ENCODE measurements at places on chromosomes 2 and 18.

DNA sequence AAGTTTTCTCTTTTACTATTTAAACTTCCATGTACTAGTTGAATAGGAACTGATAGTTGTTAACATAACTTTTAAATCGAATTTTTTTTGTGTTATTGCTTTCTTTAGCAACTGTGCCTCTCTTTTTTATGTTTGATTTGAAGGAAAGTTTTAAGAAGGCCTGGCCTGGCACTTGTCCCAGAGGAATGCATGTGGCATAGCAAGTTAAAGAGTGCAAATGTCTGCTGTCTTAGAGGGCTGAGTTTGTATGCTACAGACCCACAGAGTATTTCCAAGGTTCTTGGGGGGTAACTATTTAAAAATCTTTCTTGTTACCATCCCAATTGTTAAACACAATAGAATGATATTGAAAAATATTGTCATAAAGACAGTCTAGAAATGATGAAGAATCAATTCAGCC lies 47.0 kb downstream of the MTCL1 start:
- no peak for DNase-seq

DNA sequence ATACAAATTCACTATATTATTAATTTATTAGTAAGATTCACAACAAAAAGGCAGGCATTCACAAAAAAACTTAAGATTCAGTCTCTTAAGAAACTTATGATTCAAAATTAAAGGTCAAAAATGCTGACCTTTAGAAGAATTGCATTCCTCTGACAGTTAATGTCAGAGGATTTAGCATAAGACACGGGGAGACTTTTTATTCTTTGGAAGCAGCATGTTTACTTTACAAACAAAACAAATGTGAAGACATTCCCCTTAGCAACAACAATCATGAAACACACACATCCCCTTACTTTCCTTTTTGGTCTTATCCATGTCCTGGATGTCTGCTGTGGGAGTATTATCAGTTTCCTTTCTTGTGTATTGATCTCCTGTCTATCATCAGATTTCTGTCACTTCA lies 117.1 kb downstream of the RAD51AP2 start:
- no peak for DNase-seq

DNA sequence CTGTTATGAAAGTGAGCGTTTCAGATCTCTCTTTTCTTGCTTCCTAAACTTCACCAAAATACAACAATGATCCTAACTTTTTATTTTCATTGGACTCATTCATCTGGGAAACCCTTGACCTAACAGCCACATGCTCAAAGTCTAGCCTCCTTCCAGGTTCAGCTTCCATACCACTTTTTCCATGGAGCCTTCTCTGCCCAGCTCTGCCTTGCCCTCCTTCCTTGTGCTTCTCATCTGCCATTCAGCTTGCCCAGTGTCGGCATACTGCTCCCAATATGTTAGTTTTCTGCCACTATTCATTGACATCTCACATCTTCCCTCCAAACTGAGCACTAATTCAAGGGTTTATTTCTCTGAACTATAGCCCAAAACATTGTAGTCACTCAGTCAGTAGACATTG lies 214.7 kb downstream of the RAD51AP2 start:
- DNase-seq = no peak

- no peak for DNase-seq
Observed at GRCh38 chr2:237876061-237876526, 16.7 kb downstream of the RAMP1 start.

- DNase-seq = no peak
Observed at GRCh38 chr2:96580771-96581170, 44.2 kb downstream of the ARID5A start.

DNA sequence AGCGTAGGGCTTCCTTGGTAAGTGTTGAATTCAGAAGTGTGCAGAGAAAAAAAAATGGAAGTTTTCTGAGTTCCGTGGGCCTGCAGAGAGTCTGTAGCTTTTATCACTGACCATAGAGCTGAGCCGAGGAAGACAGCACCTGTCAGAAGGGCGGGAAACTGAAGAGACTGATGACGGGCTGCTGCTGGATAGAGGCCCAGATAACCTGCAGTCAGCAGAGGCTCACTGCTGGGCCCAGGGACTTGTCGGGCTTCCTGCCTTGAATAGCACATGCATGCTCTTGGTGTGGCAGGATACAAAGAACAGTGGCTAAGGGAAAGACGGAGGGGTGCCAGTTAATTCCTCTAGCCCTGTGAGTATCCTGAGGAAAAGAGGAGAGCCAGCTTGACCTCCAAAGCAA lies 166.4 kb downstream of the MGAT5 start:
- no peak for DNase-seq

DNA sequence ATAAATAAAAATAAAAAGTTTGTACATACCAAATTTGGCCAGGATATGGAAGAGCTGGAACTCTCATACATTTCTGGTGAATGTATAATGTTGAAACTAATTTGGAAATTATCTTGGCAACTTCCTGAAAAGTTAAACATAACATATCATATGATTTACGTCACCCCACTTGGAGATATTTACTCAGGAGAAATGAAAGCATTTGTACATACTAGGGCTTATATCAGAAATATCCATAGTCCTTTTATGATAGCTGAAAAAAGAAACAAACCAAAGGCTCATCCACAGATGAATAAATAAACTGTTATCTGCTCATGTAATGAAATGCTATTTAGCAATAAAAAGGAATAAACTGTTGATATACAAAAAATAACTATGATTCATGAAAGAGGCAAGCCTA lies 318.2 kb upstream of the NRXN1 start:
- DNase-seq = no peak

DNA sequence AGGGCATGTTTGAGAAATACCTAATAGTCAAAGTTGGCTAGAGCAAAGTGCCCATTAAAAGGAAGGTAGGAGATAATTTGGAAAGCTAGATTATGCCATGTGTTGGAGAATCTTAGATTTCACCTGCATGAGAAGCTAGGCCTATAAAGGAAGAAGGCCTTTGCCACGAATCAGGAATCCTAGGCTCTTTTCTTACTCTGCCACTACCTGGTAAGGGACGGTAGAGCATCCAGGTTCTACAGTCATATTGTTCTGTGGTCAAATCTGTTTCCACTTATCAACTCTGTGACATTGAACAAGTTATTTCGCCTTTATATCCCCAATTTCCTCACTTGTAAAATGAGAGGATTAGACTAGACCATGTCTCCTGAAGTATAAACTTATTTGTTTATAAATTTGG lies 3.6 kb upstream of the KCNJ3 start:
- no peak for DNase-seq

DNA sequence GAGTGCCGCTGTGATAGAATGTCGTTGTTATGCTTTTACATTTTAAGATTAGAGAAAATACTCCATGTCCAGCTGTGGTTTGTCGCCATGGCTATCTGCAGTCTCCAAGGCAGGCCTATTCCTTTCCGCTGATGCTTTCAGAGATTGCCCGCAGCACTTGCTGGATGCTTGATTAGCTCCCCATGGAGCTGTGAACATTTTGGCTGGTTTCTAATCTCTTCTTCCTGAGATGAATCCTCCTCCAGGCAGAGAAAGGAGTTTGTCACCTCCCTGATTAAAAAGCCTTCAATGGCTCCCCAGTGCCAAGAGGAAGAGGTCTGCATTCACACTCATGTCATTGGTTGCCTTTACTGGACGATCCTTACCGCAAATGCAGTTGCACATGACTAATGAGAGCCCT lies 32.6 kb upstream of the LPIN1 start:
- no peak for DNase-seq

DNA sequence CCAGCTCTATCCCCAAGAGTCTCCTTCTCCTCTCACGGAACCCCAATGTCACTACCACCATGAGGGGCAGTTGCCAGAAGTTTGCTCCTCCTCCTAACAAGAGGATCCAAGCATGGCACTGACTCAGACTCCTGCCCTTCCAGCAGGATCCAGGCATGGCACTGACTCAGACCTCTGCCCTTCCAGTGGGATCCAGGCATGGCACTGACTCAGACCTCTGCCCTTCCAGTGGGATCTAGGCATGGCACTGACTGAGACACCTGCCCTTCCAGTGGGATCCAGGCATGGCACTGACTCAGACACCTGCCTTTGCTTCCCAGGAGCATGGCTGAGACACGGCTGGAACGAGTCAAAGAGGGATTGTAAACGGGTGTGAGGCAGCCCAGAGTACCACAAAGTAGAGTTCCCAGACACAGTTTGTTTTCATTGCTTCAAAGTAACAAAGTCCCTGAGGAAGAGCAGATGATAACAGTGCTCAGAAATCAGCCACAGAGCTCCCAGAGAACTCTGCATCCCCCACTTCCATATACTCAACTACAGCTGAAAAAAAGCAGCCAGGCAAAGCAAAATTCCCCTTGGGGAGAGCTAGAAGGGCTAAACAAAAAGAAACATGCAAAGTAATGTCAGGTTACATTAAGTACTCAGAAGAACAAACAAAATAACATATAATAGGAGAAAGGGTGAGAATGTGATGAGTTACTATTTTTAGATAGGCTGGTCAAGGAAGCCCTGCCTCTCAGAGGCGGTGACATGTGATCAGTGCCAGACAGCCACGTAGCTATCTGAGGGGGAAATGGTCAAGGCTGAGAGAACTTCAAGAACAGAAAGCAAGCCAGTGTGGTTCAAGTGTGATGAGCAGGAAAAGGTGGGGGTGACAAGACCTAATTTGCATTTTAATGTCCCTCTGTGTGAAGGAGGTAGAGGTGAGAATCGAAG lies 3.0 kb downstream of the BUB1 start:
- DNase-seq = no peak

GRCh38 chr2:97645112-97645694 lies 659 bp upstream of the COX5B start:
- no peak for DNase-seq

GRCh38 chr18:49359732-49360444 lies 100.6 kb downstream of the DYM start:
- no peak for DNase-seq

DNA sequence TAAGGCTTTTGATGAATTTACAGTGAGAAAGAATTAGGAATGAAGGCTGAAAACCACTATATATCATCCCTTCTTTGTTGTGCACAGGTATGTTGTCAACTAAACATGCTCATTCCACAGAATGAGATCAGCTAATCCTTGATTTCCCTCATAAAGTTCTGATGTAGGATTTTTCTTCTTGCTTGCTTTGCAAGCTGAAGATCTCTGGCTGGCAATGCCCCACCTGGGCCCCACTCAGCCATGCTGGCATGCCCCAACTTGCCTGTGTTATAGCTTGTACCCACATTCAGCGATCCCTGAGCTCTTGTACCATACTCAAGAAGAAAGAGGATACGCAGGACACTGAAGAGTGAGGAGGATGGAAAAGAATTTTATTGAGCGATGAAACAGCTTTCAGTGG lies 18.0 kb upstream of the SERPINB11 start:
- DNase-seq = no peak

DNA sequence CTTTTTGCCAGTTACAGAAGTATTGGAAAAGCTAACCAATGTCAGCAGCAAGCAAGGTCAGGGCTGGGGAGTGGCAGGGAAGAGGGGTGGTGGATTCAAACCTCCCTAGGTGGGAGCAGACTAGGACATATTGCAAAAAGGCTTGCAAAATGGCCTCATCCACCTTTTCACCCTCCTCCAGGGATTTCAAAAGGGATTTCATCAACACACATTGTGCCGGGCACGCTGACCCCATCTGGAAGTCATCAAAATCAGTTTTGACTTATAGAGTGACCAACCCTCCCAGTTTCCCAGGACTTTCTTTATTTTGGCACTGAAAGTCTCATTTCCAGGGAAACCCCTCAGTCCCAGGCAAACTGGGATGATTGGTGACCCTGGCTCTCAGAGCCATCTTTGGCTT lies 94.7 kb downstream of the BIN1 start:
- DNase-seq = no peak

- no peak for DNase-seq
Observed at GRCh38 chr2:117700471-117700870, 114.0 kb upstream of the DDX18 start.

DNA sequence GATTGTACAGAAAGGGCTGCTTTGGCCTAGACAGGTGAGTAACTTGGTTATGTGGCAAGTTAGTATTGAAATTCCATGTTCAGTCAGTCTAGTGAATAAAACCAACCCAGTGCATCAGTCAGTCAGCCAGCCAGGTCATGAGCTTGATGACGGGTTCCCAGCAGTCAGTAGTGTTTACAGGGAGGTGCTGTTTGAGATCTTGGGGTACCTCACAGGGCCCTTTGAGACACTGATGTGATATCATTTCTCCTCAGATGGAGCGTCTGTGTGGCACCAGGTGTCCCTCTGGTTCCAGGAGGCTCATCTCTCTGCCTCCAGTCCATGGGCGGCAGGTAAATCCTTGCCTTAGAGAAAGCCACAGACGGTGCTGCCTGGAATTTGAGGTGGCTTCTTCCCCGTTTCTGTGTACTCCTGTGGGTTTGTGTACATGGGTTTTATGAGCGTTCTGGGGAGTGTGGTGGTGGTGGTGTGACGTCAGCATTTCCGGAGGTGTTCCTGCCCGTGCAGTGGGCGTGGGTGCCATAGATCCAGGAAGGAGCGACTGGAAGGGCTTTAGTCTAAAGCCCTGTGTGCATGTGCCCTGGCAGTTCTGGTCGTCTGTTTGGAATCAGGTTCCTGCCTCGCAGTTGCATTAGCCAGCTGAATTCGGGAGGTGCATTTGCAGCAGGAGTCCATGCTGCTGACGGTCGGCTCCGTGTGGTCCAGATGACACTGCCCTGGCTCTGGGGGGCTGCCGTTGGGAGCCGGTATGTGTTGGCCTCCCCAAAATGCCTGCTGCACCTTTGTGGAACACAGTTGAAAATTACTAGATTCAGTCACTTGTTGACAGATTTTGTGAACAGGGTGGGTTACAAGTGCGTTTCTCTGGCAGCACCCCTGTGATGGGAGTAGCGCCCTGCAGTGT lies 2.1 kb downstream of the CTDP1 start:
- peak; percentile 36 for DNase-seq

DNA sequence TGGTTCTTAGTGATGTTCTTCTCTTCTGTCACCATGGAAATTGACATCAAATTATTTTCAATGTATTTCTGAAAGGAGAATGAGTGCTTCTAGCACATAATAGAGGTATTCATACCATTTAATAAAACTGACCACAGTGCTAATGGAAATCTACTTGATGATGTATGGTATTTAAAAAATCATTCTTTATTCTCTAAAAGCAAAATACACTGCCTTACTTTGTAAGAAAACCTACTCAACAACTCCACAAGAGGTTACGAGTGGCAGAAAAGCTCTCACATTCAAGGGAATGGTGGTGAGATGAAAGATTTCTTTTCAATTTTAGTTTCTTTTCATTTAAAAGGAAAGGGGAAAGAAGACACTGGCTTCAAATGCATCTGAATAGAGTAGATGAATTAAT lies 382.3 kb upstream of the CHST9 start:
- no peak for DNase-seq

GRCh38 chr2:198452327-198452726 lies 647.9 kb downstream of the PLCL1 start:
- DNase-seq = no peak

DNA sequence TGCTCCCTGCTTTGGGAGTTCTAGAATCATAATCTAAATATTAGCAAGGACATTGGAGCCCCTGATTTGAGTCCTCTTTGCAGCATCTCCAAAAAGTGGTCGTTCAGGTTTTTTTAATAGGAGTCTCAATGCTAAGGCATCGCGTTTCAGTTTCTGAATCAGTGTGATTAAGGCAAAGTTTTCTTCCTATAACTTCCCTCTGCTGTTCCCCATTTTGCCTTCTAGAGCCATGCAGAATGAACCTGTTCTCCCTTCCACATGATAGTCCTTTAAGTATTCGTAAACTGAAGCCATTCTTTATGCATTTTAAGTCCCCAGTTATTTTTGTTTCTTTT lies 159.5 kb downstream of the PTGR3 start:
- no peak for DNase-seq

GRCh38 chr2:12389344-12390045 lies 327.2 kb upstream of the TRIB2 start:
- DNase-seq = no peak

GRCh38 chr2:12350821-12351220 lies 365.9 kb upstream of the TRIB2 start:
- DNase-seq = no peak

GRCh38 chr2:177808984-177809809 lies 263.4 kb downstream of the PDE11A start:
- no peak for DNase-seq

Measured in lower leg skin (tissue), 4 donors.